ENCODE measurements at places on chromosomes 7 and 10.

- no peak for DNase-seq
Measured at GRCh38 chr10:89458291-89458690, 43.9 kb downstream of the IFIT5 start.

DNA sequence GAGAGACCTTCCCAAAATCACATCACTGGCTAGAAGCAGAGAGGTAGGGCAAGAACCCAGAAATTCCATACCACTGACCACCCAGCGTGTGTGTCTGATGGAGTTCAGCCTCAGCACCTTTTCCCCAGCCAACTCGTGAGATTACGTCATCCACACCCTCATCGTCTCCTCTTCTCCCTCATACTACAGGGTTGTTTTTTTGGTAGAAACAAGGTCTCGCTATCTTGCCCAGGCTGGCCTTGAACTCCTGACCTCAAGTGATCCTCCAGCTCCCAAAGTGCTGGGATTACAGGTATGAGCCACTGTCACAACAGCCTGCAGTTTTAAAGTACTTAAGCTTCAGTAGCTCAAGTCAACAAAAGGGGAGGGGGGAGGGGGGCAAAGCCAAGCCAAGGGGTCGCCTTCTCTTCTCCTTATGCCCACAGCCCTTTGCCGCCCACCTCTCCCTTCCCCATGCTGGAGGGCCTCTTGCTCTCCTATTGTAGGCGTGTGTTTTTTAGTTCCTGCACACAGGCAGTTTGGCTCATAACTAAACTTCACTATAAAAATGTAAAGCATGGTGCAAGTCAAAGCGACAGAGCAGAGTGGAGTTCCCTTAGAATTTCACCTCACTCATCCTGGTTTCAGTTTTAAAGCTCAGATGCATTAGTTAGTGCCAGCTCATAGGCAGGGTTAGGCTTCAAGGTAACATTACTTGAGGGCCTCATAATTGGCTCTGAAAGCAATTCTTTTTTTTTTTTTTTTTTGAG lies 5.2 kb upstream of the PRDX3 start:
- no peak for DNase-seq

DNA sequence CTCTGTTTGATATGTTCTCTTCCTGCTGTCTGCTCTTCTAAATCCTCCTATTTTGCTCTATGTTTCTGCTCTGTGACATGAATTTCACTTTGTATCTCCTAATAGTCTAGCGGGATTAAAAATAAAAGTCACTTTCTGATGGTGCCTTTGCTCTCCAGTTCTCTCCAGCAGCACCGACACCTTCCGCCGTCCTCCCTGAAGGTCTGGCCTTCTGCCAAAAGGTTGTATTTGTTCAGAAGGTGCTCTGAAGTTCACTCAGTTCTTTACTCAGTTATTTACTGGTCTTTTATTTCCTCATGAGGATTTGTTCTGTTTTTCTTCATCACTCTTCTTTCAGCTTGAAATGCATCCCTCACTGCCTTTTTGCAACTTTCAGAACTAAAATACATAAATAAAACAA lies 11.2 kb upstream of the EPHA1 start:
- no peak for DNase-seq

GRCh38 chr7:3836855-3837254 lies 535.8 kb downstream of the SDK1 start:
- DNase-seq, result no peak

DNA sequence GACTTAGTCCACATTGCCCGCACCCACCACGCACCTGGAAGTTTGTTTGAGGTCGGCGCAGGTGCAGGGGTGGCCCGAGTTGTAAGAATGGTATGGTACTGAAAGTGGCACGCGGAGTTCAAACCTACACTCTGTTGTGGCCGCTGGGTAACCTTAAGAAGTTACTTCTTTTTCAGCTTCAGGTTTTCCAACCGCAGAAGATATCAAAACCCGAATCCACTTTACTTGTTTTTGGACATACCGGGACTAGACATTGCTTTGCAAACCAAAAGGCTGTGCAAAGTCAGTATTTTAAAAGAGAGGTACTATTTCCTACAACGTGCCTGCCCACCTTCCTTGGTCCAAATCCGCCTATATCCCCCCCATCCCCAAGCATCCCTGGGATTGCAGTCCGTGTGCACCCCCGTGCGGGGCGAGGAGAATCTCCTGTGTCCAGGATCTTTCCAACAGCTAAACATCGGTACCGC lies 1.0 kb downstream of the IGFBP3 start:
- no peak for DNase-seq
